ENCODE measurements at places on chromosomes 3 and 15.

- no peak for DNase-seq
Observed at GRCh38 chr3:113628316-113628715, 68.1 kb downstream of the USF3 start.

DNA sequence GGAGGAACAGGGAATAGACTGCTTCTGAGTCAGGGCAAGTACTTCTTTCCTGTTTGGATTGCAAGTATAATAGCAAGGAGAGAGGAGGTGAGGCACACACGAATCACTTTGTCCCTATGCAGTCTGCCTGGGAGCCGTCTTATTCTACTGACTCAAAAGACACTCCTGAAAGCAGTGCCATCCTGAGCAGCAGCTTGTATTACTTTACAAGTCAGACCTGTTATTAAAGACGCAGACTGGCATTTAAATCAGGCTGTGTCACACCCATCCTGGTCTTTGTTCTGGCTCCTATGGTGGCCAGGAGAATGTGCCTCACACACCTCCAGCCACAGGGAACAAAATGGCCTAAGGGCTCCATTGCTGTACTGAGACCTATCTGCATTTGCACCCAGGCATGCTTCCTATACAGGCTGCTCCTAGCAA lies 17.9 kb upstream of the SQOR start:
- DNase-seq: no peak

DNA sequence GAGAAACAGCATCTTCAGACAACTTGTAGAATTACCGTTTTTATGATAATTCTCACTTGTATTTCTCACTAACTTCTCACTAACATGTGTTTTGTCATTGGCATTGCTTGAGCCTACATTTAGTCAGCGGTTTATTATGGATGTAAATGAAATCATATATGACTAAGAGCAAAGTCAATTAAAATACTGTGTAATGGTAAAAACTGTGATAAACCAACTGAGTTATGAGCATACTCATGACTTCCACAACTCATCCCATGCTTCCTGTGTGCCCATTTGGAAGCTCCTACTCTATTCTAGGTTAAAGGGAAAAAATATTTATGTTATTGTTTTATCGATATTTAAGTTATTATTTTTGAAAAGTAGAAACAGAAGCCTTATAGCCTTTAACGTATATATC lies 12.8 kb downstream of the PXK start:
- no peak for DNase-seq

DNA sequence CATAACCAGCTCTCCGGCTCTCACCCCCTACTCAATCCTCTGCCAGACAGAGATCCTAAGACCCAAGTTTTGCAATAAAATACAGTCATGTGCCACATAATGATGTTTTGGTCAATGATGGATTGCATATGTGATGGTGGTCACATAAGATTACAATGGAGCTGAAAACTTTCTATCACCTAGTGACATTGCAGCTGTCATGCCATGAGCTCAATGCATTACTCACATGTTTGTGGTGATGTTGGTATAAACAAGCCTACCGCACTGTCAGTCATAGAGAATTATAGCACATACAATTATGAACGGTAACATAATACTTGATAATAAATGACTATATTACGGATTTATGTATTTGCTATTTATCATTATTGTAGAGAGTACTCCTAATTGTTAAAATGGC lies 26.9 kb upstream of the SAMMSON start:
- no peak for DNase-seq

- no peak for DNase-seq
Observed at GRCh38 chr3:184639351-184639750, 72.5 kb downstream of the MAGEF1 start.

- DNase-seq: no peak
Observed at GRCh38 chr3:15265655-15266509, 59.8 kb downstream of the CAPN7 start.

DNA sequence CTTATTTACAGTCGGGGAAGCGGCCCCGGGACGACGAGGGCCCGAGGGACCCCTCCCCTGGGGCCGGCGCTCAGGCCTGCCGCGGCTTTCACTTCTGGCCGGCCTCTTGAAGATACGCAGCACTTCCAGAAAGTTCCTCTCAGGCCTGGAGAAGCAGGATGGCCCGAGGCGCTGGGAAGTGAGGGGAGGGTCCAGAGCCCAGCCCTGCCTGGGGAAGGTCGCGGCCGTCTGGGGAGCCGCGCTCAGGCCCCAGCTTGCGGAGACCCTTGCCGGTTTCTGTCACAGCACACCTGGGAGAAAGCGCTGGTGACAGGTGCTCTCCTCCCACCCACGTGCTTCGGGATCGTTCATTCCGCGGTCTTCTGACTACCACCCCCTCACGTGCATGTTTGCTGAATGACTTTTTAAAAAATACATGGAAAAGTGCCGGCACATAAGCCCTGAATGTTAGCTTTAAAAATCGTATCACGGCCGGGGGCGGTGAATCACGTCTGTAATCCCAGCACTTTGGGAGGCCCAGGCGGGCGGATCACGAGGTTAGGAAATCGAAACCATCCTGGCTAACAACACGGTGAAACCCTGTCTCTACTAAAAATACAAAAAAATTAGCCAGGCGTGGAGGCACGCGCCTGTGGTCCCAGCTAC lies 727 bp upstream of the TM2D3 start:
- no peak for DNase-seq

DNA sequence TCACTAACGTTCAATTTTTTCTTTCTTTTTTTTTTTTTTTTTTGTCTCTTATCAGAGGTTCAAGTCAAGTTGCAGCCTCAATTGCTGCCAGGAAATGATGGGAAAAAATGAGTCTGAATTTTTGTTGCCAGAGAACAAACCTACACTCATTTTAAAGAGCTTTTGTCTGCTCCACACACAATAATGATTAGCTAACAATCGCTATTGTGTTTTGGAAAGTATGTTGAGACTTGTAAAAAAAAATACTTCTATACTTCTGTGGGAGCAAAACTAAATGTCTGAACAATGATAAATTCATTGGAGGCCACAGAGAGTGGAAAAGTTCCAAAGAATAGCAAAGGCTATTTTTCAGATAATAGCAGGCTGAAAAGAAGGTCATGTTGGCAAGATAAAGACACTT lies 176.3 kb upstream of the LMCD1 start:
- DNase-seq: no peak

DNA sequence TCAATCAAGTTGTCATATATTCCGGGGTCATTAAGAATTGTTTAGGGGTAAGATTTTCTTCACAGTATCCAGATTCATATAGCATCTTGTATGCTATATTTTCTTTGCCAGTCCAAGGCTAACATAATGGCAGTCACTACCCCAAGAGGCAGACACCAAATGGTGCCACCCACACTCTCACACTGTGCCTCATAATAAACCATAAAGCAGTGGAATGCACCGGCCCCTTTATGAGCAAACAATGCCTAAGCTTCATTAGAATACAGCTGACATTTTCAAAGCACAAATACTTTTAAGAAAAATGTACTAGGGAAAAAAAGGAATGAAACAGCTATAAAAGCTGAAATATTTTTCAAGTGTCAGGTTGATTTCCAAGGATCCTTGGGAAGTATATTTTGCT lies 121.6 kb downstream of the TFDP2 start:
- DNase-seq: peak; percentile 6

- no peak for DNase-seq
Observed at GRCh38 chr15:58235961-58236360, 97.8 kb downstream of the AQP9 start.

- no peak for DNase-seq
Observed at GRCh38 chr15:66278056-66278455, 15.3 kb upstream of the DIS3L start.

- DNase-seq: no peak
Observed at GRCh38 chr3:122618614-122619013, 41.2 kb downstream of the PARP15 start.

GRCh38 chr15:71049706-71050422 lies 65.4 kb upstream of the THSD4 start:
- DNase-seq: no peak

- no peak for DNase-seq
Observed at GRCh38 chr15:56737791-56738190, 4.5 kb upstream of the ZNF280D start.

GRCh38 chr3:99108508-99108907 lies 207.0 kb upstream of the DCBLD2 start:
- DNase-seq: no peak

GRCh38 chr15:68469162-68470048 lies 37.4 kb upstream of the ITGA11 start:
- no peak for DNase-seq

DNA sequence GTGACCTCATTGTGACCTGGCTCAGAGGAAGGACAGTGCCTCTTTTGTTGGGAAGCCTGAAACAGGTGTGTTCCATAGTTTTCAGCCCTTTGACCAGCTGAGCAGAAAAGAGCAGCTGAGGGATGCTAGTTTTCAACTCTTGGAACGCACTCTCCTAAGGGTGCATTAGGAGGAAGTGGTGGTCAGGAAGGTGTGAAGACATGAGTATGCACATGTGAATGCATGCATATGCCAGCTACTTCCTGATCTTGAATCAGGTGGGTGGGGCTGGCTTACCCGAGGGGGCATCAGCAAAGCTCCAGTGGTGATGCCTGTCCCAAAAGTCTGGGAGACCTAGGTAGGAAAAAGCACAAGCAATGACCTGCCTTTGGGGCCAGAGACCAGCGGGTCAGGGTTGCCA lies 23.3 kb upstream of the CEMIP start:
- peak; percentile 10 for DNase-seq

- DNase-seq: no peak
Observed at GRCh38 chr3:184663756-184664155, 48.1 kb downstream of the MAGEF1 start.

- DNase-seq: no peak
Observed at GRCh38 chr3:27209617-27210264, 159.4 kb downstream of the NEK10 start.

GRCh38 chr3:176275113-176275512 lies 922.2 kb downstream of the TBL1XR1 start:
- DNase-seq: no peak

DNA sequence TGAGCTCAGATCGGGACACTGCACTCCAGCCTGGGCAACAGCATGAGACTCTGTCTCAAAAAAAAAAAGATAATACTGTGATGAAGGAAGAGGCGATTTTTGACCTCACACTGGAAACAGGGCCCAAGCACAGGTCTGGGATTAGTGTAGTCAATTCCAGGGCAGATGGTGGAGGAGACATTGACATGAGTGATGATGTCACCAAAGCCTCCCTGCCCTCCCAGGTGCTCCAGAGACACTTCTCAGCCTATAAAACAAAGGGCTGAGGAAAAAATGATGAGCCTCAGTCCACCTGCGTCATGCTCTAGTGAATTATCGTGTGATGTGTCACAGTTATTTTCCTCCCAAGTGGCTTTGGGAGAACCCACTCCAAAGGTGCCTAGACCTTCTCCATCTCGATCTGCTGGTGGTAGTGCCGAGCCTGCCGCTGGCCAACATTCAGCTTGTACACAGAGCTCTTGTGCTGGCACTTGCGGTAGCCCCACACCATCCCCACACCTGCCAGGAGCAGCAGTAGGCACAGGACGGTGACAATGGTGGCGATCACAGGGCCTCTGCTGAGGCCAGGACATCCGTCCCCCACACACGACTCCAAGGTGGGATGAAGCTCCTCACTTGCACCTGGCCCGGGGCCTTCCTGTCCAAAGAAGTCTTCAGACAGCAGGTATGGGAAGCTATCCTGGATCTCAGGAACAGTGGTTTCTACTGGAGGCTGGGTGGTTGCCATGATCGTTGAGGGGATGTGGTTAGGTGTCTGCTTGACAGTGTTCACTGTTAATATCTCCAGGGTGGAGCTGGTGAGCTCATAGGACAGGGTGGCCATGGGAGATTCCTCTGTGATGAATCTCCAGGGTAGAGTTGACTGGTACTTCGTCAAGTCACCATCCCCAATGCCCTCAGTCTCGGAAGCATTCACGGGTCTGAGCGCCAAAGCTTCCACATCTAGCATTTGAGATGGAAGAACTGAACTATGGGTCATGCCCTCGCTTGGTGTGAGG lies 38.8 kb downstream of the CRTAP start:
- DNase-seq: no peak

DNA sequence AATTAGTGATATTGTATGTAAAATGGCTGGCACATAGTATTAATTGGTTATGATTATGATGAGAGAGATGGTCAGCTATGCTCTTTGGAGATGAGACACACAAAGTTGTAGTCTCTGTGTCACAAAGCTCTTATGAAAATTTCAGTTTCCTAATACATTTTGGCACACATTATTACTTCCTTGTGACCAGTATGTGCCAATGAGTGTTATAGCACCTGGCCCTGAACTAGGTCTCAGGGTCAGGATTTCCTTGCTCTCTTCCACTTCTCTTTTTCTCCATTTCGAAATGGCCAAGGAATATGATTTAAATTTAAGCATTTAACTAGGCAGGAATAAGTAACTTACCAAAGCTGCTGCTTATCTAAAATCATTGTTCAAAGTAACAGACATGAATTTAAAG lies 28.0 kb downstream of the TIPARP start:
- no peak for DNase-seq

GRCh38 chr3:170640737-170641171 lies 54.9 kb upstream of the SLC7A14 start:
- DNase-seq: no peak

DNA sequence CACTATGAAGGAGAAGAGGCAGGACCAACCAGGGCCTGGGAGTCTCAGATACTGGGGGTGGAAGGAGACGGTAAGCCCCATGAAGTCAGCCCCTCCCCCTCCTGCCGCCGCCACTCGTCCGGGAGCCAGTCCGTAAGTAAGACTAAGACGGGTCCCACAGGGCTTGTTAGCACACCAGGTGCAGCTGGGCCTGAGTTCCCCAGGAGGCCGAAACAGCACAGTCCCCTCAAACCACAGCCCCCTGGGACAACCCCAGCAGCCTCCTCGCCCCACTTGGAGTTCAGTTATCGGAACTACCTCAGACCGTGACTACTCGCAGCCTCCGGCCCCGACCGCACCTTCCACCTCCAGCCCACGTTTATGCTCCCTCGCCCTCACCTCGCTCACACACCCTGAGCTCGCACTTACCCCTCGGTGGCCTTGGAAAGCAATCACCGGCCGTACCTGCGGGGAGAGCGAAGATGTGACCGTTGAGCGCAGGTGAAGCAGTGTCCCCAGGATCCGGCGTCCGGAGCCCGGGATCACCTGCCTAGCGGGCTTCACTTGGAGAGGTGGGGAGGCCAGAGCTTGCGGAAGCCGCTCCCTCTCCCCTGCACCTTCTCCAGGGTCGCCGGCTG lies 557 bp downstream of the ELL3 start:
- no peak for DNase-seq

DNA sequence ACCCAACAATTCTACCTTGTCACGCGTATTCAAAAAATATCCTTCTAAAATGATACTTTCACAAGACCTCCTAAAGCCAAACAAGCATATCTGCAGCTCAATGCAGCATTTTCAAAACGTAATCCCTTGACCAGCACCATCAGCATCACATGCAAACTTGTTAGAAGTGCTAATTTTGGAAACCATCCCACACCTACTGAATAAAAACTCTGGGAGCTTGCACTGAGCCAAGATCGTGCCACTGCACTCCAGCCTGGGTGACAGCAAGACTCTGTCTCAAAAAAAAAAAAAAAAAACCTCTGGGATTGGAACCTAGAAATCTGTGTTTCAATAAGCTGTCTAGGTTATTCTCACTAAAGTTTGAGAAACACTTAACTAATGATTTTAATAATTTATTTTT lies 223.3 kb upstream of the CCDC54 start:
- no peak for DNase-seq

All from CD4-positive, alpha-beta T cell treated with Interleukin-2 at 100 ng/mL for 4 hours (primary cell).